Purkinje cell (primary cell): ENCODE measurements at places on chromosomes 11 and 22. TPM values are rescaled to one million over a fixed set of nuclear protein-coding genes. Genes with fewer than 3 reads are reported as not detected.

Gene CSRP3
- polyA plus RNA-seq, result not detected in 2 replicates

Gene XBP1
- polyA plus RNA-seq, result 40.0 and 49.6 TPM in 2 replicates

Gene FOLR2
- polyA plus RNA-seq, result not detected in 2 replicates

Gene C11orf16
- polyA plus RNA-seq, result not detected in 2 replicates

Gene TCF20
- polyA plus RNA-seq, result 3.1 and 4.0 TPM in 2 replicates

Gene C1QTNF5
- not detected in 2 replicates for polyA plus RNA-seq

Gene PAMR1
- not detected in 2 replicates for polyA plus RNA-seq

Gene MUC2
- not detected in 2 replicates for polyA plus RNA-seq

Gene CALCB
- polyA plus RNA-seq, result not detected in 2 replicates

Gene PHOX2A
- not detected in 2 replicates for polyA plus RNA-seq

Gene OR2AG2
- polyA plus RNA-seq, result 0.07 and 3.3 TPM in 2 replicates

Gene USP2
- polyA plus RNA-seq, result 7.3 and 11.7 TPM in 2 replicates

Gene VSIG2
- not detected in 2 replicates for polyA plus RNA-seq

Gene MRGPRX1
- not detected in 2 replicates for polyA plus RNA-seq

Gene SLC22A8
- not detected in 2 replicates for polyA plus RNA-seq

Gene C11orf87
- polyA plus RNA-seq, result 216 and 251 TPM in 2 replicates

Gene MS4A12
- polyA plus RNA-seq, result not detected in 2 replicates

Gene DUSP18
- polyA plus RNA-seq, result 5.0 and 8.8 TPM in 2 replicates

Gene ALX4
- not detected in 2 replicates for polyA plus RNA-seq

Gene GP1BB
- 2.4 and 2.9 TPM in 2 replicates for polyA plus RNA-seq

Gene GSTT2B
- polyA plus RNA-seq, result 5.1 TPM in 1 of 2 replicates, not detected in the other

Gene IZUMO1R
- not detected in 2 replicates for polyA plus RNA-seq

Gene PTPRCAP
- 1.0 TPM in 1 of 2 replicates, not detected in the other for polyA plus RNA-seq

Gene TSKU
- polyA plus RNA-seq, result not detected in 2 replicates

Gene CSNK2A3
- 2.1 and 4.1 TPM in 2 replicates for polyA plus RNA-seq

Gene RAG1
- not detected in 2 replicates for polyA plus RNA-seq

Gene CARD18
- polyA plus RNA-seq, result 0.46 TPM in 1 of 2 replicates, not detected in the other

Gene HPX
- not detected in 2 replicates for polyA plus RNA-seq

Gene OR5P2
- polyA plus RNA-seq, result not detected in 2 replicates

Gene SCGB1D2
- not detected in 2 replicates for polyA plus RNA-seq

Gene DGAT2
- 3.7 and 4.8 TPM in 2 replicates for polyA plus RNA-seq

Gene MPEG1
- not detected in 2 replicates for polyA plus RNA-seq

Gene CDKN1C
- polyA plus RNA-seq, result 6.2 and 6.5 TPM in 2 replicates

Gene RRM1
- 14.3 and 15.0 TPM in 2 replicates for polyA plus RNA-seq

Gene C11orf91
- not detected in 2 replicates for polyA plus RNA-seq

Gene SULT4A1
- 49.2 and 54.1 TPM in 2 replicates for polyA plus RNA-seq

Gene OR8D4
- polyA plus RNA-seq, result not detected in 2 replicates

Gene MFNG
- polyA plus RNA-seq, result 0.54 TPM in 1 of 2 replicates, not detected in the other

Gene CXCR5
- polyA plus RNA-seq, result 0.42 TPM in 1 of 2 replicates, not detected in the other

Gene PPME1
- 34.9 and 37.9 TPM in 2 replicates for polyA plus RNA-seq

Gene RGL4
- not detected in 2 replicates for polyA plus RNA-seq

Gene PSMC3
- polyA plus RNA-seq, result 72.9 and 74.2 TPM in 2 replicates

Gene HYLS1
- polyA plus RNA-seq, result 12.5 and 15.8 TPM in 2 replicates

Gene PPFIBP2
- 0.65 TPM in 1 of 2 replicates, not detected in the other for polyA plus RNA-seq

Gene PRG3
- not detected in 2 replicates for polyA plus RNA-seq

Gene NEFH
- 343 and 353 TPM in 2 replicates for polyA plus RNA-seq

Gene SLN
- polyA plus RNA-seq, result 12.9 TPM in 1 of 2 replicates, not detected in the other

Gene POU2F3
- not detected in 2 replicates for polyA plus RNA-seq

Gene OPCML
- polyA plus RNA-seq, result 43.2 and 49.0 TPM in 2 replicates
